ENCODE measurements at places on chromosomes 16 and 17. TPM values are rescaled to one million over a fixed set of nuclear protein-coding genes. Genes with fewer than 3 reads are reported as not detected.

DNA sequence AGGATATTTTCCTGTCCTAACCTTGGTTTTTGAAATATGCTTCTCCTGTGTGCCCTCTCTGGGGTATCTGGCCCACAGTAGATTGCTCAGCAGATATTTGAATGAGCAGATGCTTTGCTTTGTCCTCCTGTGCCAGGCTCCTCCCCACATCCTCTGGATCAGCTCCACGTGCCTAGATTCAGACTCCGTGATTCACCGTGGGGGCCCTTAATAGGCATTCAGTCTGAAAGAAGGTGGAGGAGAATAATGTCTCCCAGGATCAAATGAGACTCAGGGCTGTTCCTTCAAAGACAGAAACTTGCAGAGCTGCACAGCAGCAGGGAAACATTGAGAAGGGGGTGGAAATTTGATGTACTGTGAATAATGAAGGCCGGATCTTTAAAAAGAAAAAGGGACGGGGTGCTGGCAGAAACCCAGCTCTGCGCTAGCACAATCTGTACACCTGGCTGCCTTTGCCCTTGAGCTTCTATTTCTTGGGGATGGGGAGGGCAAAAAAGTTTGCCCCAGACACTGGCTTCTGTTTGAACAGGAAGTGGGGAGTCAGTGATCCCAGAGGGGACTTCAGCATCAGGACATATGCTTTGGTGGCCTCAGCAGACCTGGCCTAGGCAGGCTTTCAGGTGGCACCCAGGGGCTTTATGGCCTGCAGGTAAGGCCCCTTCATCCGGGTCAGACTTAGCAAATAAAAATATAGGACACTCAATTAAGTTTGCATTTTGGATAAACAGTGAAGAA lies 15.9 kb upstream of the SLC12A3 start:
- DNase-seq: peak; percentile 86

DNA sequence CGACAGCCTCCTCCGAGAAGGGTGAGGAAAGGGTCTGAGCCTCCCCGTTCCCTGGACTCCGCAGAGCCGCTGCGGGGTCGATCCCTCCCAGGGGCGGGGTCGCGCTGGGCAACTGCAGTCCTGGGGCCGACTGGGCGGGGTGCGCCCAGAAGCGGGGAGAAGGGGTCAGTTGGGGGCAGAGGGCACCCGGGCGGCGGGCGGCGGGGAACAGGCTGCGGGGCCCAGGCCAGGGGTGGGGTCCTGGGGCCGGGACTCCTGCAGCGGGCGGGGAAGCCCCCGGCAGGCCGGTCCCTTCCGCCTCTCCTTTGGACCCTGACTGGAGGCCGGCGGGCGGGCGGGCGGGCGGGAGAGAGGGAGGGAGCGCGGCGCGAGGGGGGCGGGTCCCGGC lies 352 bp downstream of the GGNBP2 start:
- no peak for DNase-seq

GRCh38 chr16:57998486-57998885 lies 2.0 kb downstream of the ZNF319 start:
- DNase-seq: no peak

- no peak for DNase-seq
Observed at GRCh38 chr17:80751946-80752581, 207.4 kb downstream of the RPTOR start.

DNA sequence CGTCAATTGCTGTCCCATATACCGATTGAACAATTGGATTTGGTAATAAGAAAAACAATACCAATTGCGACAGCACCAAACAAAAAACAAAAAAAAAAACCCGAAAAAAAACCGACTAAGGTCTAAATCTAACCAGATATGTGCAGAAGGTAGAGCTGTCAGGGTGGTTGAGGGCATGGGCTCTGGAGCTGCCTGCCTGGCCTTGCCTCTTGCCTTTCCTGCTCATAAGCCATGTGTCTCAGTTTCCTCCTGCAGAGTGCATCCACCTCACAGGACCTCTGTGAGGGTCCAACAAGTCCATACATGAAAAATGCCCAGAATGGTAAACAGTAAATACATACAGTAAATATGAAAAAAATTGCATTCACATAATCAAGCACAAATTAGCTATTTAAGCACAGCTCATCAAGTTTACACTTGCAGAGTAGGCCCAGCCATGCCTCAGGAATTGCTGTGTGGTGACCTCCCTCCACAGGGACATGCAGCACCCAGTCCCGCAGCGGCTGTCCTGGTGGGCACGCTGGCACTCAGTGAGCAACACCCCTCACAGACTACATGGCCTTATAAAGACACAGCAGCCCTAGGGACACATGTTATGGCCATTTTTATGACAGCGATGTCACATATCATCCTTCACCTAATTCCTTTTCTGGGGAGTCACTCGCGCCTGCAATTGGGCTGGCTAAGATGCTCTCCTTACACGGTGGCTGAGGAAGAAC lies 17.9 kb downstream of the TBC1D28 start:
- no peak for DNase-seq

- DNase-seq: no peak
Observed at GRCh38 chr16:72786606-72787005, 261.3 kb downstream of the ZFHX3 start.

DNA sequence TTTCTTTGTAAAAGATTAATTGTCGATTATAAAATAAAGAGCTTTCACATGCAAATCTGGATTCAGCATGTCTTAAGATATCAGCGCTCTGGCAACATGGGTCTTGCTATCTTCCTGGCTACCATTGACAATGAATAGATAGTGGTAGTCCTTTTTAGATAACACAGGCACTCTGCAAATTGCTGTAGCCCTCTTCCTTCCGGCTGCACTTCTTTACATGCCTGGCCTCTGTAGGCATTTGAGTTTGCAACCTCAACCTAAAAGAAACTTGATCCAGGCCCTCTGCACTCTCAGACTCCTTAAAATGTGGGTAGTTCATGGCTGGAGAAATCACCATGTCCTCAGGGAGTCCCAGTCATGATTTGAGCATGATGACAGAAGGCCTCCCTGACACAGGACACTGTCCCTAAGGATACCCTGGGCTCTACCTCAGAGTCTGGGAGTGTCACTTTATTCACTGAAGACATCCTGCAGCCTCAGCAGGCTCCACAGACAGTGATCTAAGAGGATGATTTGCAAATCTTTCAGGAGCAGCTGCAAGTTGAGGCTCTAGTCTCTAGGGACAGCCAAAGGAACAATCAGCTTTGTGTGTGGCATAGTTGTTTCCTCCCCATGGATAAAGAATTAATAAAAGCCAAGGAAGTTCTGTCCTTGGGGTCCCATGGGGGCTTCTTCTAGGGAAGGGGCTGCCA lies 529.4 kb downstream of the RBFOX1 start:
- DNase-seq: no peak

- no peak for DNase-seq
Observed at GRCh38 chr16:26457095-26457494, 609.6 kb upstream of the C16orf82 start.

GRCh38 chr17:64015447-64015846 lies 5.0 kb downstream of the ICAM2 start:
- DNase-seq: no peak

The ODF4 gene
- not detected for total RNA-seq

The ZNF423 gene
- 0.10 TPM for total RNA-seq

The CCL7 gene
- total RNA-seq: 0.68 TPM

The PHF23 gene
- 40.3 TPM for total RNA-seq
